ENCODE measurements at places on chromosomes 7 and 10. TPM values are rescaled to one million over a fixed set of nuclear protein-coding genes. Genes with fewer than 3 reads are reported as not detected.

The SHTN1 gene
- 14.0 TPM for polyA plus RNA-seq

The GNGT1 gene
- not detected for polyA plus RNA-seq

The ZNF239 gene
- 4.5 TPM for polyA plus RNA-seq

GRCh38 chr7:109125001-109125400, 555.3 kb downstream of the DNAJB9 start:
- no peak for DNase-seq

DNA sequence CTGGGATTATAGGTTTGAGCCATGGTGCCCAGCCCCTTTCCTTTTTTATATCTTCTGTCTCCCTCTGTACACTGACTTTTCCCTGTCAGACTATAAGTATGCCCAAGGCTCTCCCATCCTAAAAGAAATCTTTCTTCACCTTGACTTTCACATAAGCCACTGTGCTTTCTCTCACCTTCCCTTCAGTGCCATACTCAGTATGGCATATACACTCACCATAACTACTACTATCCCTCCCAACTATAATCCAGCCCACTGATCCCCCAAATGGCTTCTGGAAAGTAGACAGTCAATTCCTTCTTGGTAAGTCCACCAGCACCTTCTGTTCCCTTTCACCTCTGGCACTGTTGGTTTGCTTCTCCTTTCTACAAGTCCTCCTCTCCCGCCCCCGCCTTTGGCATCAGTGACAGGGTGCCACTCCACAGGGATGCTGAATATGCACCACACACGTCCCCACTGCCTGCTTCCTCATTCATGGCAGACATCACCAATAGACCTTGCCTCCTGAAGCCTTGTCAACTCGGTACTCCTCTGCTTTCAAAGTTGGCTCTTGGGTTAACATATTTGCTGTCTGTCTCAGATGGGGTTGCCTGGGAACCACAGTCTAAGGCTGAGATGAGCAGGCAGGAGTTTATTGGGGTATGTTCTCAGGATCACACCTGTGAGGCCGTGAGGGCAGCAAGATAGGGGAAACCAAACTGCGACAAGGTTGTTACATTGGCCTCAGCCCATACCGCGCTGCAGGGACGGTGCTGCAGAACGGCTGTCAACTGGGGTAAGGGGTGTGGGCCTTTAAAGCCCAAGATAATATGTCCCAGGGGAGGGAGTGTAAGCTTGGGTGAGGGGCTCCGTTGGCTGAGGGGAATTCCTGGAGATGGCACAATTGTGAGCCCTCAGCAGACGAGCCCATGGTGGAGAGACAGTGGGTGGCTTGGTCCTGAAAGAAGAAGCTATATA, 7.2 kb upstream of the PSAP start:
- DNase-seq = no peak

The RSPH10B gene
- polyA plus RNA-seq = not detected

DNA sequence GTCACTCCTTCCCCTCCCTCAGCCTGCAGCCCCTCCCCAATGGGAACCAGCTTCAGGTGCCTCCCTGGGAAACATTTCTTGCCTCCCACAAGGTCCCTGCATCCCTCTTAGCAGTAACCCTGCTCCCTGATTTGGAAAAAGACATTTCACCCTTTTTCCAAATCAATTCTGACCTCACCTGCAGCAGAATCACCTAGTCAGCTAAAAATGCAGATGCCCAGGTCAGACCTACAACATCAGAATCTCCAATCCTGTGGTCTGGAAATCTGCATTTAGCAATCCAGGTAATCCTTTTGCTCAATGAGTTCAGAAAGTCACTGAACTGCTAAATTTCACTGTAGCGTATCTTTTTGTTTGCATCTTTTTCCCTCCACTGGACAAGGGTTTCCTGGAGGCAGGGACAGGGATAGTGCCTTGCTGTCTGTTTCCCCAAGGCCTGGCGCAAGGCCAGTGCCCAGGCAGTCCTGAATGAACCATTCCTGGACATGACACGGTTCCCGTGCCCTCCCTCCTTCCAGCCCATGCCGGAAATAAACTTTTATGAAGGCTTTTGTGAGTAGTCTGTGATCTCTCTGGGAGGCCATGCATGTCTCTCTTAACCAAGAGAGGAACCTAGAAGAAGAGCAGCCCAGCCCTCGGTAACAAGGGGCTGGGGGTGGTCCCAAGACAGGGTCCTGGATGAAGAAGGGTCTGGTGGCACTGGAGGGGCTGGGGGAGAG, 44.0 kb downstream of the COL13A1 start:
- no peak for DNase-seq

- DNase-seq = no peak
Observed at GRCh38 chr7:99194301-99194700, 13.6 kb downstream of the KPNA7 start.

The CLRN3 gene
- polyA plus RNA-seq = 42.1 TPM

The MTPN gene
- 43.1 TPM for polyA plus RNA-seq

DNA sequence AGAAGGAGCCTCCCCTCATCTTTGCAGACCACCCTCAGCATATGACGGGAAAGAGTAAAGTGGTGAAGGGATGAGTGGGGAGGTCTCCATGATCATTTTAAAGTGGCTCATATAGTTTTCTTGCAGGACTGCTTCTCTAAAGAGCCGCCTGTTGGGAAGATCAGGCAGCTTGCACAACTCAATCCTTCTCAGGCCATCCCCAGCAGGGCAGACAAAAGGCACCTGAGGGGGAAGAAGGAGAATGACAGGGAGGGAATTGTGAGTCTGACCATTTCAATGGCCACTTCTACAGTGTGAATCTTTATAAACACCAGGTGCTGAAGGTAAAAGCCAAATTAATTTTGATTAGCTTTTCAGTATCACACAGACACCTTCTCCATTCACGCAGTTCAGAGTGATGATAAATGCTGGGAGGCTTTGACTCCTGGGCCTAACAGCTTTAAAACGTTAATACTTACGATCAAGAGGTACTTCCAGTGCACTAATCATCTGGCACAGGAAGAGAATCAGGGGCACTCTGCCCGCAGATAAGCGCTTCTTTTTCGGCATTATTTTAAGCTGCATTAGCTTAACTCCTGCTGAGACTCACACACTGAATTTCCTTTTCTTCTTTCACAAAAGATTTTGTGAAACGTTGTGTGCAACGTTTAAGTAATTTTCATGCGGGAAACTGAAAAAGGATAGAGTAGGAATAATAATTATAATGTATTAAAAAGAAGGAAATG, 109.5 kb upstream of the LAMB4 start:
- DNase-seq = no peak

The CALML5 gene
- not detected for polyA plus RNA-seq

- no peak for DNase-seq
Observed at GRCh38 chr10:70652761-70653657, 19.3 kb upstream of the ADAMTS14 start.

The SPDYE8 gene
- not detected for polyA plus RNA-seq

DNA sequence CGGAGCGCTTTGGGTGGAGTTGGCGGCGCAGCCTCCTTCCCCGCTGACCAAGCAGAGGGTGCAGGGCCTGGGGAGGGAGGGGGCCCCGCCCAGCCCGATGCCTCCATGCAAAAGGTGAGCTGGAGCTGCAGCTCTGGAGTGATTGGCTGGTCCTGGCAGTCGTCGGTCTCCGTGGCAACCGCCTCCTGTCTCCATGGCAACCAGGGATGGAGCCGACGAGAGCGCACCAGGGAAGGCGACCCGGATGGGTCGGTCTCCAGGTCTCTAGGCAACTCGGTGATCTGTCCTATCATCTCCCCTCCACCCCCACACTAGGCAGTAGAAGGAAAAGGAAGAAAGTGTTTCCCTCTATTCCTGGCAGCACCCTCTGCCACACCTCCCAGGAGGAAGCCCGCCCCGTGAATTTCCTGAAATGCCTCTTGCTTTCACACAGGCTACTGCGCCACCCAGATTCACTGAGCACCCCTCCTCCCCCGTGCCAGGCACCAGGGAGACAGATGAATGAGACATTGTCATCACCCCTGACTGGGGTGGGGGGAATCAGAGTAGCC, 647 bp upstream of the NACAD start:
- DNase-seq = peak; percentile 76

DNA sequence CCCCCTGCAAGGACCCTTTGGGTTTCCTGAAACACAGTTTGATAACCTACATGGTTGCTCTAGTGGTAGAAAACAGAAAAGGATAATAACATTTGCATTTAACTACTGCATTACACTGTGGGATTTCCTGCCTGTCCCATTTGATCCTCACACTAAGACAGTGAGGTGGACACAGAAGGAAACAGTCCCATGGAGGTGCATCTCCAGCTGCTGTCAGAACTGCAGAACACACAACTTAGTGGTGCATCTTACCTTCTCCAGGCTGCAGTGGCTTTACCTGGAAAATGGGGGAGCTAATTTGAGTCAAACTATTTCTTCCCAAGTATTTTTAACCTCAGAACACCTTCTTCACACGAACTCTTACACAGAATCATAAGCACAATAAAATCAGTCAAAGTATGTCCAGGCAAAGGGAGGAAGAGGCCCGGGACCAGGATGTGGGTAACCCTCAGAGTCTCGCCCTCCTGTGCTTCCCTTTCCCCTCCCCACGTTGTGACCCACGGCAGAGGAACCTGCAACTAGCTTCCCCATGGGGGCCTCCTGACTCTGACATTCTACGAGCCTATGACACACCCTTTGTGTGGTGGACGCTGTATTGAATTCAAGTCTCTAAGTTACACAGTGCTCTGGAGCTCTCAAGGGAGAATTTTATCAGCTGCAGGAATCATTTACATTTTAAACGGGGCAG, 33.7 kb downstream of the SCRN1 start:
- DNase-seq = no peak

DNA sequence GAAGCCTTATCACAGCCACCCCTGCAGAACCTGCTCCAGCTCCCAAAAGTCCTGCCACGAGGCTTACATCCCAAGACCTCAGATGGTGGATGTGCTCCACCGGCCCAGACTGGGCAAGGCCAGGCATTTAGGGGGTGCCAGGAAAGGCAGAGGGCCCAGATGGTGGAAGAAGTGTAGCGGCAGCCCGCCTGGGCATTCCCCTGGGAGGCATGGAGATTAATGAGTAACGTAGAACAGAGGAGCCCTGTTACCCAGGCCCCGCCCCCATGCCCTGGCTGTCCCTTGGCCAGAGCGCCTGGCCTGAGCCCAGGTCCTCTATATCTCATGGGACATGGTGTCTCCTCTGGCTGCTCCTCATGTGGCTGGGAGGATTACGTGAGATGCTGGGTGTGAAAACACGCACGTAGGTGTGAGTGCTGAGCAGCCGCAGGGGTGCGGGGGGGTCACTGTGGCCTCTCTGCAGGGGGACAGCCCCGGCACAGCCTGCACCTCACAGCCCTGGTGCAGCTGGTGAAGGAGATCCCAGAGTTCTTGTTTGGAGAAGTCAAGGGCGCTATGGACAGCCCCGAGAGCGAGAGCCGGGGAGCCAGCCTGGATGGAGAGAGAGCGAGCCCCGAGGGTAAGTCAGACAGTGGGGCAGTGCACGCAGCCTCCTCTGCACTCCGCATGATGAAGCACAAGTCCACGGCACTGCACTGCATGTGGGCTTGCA, 52.9 kb downstream of the ZNF467 start:
- DNase-seq = peak; percentile 52

The H2BK1 gene
- not detected for polyA plus RNA-seq

- DNase-seq = no peak
Observed at GRCh38 chr10:97388152-97388551, 13.0 kb downstream of the RRP12 start.

DNA sequence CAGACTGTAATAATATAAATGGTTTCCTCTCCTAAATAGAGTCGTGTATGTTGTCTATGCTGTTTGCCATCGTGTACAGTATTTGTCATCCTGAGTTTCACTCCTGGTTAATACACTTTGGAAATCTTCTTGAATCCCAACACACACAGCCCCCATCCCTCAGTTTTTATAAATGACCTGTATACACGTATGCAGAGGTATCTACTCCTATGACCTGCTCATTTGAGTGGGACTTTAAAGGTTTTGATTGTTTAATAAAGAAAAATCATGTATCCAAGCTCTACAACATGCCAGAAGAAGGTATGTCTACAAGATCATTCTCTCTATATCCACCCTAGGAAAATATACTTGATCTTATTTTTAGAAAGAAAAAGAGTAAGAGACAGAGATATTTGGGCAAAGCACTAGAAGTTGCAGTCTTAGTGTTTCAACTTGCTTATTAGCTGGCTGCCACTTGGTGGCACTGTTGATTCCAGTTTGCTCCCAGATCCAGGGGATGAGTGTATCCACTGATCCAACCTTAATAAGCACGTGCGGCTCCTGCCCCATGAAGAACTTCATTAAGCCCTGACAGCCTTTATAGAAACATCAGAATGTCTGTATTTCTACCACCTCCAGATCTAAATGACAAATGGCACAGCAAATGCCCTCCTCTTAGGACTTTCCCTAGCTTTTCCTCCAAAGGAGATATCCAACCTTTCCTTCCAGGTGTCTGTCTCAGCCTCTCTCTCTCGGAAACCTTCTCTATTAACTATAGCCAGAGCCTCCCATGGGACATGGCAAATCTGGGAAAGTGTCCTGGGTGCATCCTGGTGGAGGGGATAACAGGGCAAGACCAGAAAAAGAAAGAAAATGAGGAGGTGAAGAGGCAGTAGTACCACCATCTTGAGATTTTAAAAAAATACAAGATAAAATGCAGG, 181.6 kb upstream of the NEBL start:
- no peak for DNase-seq

- DNase-seq = no peak
Observed at GRCh38 chr10:132920101-132920925, 22.1 kb downstream of the CFAP46 start.

The CLDN4 gene
- polyA plus RNA-seq = 82.6 TPM

DNA sequence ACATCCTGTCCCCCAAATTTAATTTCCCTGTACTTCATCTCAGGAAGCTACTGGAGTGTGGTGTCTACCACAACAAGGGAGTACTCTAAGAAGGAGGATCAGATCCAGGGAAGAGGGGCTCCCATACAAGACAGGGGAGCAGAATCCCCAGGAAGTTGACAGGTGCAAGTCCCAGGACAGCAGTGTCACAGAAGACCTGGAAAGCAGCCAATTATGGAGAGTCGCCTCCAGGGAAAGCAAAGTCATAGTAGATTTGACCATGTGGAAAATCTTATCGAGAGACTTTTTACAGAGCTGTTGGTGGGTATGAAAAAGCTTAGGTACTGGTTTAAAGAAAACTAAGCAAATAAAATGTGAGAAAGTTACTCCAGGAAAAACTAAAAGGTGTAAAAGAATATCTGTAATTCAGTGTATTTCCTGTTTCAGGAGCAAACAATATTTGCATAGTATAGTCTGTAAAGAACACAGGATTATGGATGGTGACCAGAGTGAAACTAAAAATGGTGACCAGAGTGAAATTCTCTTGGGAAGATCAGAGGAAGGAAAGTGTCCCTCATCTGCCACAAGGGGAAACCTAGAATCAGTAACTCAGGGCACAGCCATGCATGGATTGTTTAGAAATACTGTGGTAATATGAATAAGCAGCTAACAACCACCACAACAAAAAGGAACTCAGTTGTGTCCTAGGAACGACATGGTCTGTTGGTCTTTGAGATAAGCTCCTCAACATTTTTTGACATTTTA, 44.5 kb downstream of the LANCL2 start:
- DNase-seq = no peak

The FFAR4 gene
- polyA plus RNA-seq = 0.11 TPM

- no peak for DNase-seq
Observed at GRCh38 chr10:84525120-84525806, 196.9 kb downstream of the CCSER2 start.

The ADRA2A gene
- 1.2 TPM for polyA plus RNA-seq

- peak; percentile 3 for DNase-seq
Observed at GRCh38 chr7:109950821-109951564, 1139.9 kb upstream of the LRRN3 start.

The CYP2C9 gene
- polyA plus RNA-seq = 2.4 TPM

The ANKRD30A gene
- not detected for polyA plus RNA-seq

The LRRC17 gene
- 2.1 TPM for polyA plus RNA-seq

The TASOR2 gene
- 3.9 TPM for polyA plus RNA-seq

GRCh38 chr7:1059200-1060091, 15.1 kb downstream of the GPR146 start:
- DNase-seq = peak; percentile 83

GRCh38 chr10:44233561-44234482, 151.1 kb downstream of the CXCL12 start:
- peak; percentile 82 for DNase-seq

Data from kidney (tissue), 22 donors.